ENCODE measurements at places on chromosomes 2 and 18.

- DNase-seq: no peak
Observed at GRCh38 chr2:220334871-220335590, 707.6 kb downstream of the SLC4A3 start.

- DNase-seq: no peak
Observed at GRCh38 chr2:107473150-107473549, 353.5 kb upstream of the RGPD4 start.

GRCh38 chr2:187686416-187687024 is 132.3 kb upstream of the TFPI start:
- no peak for DNase-seq

GRCh38 chr2:19607400-19607799 is 249.0 kb upstream of the OSR1 start:
- no peak for DNase-seq

All from cardiac septum (tissue), 1 donor.